Karpas-422 (cell line): ENCODE measurements at places on chromosomes 13 and 19.
A peak's percentile ranks its signal among the peaks of the same experiment; 100 is the strongest.

GRCh38 chr13:109436841-109437240 is 349.5 kb downstream of the IRS2 start:
- DNase-seq: no peak

- no peak for DNase-seq
These were observed 789.7 kb upstream of the GPC6 start for GRCh38 chr13:92436924-92437323.

DNA sequence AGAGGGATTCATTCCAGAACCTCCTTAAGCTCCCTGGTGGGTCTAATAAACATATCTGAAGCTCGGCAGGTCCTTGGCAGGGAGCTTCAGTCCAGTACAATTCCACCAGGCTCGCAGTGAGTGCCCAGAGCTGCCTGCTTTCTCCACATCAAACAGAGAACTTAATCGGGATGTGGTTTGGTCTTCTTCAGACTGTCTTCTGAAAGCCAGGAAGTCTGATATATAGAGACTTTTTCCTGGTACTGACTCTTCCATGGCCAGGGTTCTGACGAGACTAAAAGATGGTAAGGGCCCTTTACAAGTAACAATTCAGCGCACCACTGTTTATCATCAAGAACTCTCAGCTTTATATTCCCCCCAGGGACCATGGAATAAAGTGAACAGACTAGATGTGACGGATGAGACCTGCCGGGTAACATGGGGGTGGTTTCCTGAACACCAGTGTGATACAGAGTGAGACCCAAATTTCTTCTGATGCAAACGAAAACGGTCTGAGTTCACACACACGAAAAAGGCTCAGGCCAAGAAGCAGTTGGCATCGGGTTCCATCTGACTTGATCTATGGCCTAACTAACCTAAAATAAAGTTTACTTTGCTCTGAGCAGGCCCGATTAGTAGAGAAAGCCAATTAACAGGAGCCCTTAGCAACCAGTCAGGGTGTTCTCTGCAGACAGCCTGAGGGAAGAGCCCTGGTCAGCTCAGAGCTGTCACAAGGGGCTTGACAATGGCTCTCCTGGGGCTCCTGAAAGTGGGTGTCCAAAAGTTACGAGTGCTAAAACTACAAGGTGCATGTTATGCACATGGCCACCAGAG is 29.0 kb downstream of the RANBP3 start:
- DNase-seq: no peak

GRCh38 chr19:22286151-22286810 is at the start of gene ZNF729:
ZNF729 (plus strand) TSS chr19:22286441; CDS start chr19:22286526, 85 bp downstream.
- DNase-seq: no peak

DNA sequence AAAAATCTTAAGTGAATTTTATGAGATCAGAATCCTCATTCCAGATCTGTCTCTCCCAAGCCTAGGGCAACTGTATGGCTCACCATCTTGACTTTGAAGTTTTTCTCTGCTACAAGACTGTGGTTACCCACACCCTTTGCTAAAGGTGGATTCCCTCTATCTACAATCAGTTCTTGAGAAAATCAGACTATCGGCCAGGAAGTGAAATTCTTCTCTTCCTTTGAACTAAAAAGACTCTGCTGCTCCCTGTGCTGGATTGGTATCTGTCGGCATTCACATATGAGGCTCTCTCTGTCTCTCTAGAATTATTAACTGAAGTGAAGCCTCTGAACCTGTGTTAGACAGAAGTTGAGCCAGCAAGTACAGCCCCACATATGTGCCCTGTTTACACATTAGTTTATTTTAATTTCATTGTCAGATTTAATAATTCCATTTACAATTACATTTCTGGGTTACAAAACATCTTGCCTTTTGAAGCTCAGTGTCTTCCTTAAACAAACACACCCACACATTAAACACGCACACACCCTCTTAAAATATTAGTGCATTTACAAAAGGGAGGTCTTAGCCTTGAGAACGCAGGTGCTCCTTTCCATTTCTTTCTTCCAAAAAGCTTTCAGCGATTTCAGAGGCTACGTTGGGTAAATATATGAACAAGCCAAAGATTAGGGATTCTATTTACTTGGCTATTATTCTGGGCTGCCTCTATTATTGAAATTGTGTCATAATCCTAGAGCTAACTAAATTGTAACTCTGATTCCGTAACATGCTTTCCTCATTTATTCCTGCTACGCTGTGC is 145.7 kb downstream of the MIPEP start:
- DNase-seq: no peak

DNA sequence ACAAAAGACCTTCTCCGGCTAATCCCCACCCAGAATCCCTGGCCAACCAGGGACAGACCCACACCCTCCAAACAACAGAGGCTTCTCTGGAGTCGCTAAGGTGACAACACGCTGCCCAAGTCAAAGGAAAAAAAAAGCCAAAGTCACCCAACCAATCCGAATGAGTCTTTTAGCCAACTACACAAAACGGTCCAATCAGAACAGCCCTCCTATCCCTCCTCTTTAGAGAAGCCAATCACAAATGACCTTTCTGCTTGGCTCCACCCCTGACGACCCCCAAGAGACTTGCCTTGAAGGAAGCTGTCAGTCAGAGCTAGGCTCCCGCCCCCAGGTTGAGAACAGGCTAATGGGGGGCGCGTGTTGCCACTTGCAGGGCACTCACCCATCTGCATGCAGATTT is 6.6 kb upstream of the FBXW9 start:
- DNase-seq: peak; percentile 97

DNA sequence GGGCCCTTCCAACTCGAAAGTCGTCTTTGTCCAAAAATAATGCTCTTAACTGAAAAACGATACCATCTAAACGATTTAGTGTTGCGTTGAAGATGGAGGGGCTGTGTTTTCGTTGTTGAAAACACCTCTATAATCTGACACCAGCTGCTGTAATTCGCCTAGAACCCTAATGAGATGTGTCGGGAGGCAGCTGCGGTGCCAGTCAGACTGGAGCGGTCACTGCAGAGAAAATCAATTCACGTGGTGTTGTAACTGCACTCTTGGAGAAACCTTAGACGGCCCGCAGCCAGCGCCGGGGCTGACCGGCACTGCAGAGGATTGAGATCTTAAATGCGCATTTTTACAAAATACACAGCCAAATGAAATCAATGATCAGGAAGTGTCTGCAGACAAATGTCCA is 339.1 kb downstream of the ZNF536 start:
- DNase-seq: no peak

- DNase-seq: no peak
These were observed 48.1 kb downstream of the IRS2 start for GRCh38 chr13:109738298-109738746.

GRCh38 chr13:19519049-19519448 is 42.3 kb downstream of the TPTE2 start:
- DNase-seq: no peak

DNA sequence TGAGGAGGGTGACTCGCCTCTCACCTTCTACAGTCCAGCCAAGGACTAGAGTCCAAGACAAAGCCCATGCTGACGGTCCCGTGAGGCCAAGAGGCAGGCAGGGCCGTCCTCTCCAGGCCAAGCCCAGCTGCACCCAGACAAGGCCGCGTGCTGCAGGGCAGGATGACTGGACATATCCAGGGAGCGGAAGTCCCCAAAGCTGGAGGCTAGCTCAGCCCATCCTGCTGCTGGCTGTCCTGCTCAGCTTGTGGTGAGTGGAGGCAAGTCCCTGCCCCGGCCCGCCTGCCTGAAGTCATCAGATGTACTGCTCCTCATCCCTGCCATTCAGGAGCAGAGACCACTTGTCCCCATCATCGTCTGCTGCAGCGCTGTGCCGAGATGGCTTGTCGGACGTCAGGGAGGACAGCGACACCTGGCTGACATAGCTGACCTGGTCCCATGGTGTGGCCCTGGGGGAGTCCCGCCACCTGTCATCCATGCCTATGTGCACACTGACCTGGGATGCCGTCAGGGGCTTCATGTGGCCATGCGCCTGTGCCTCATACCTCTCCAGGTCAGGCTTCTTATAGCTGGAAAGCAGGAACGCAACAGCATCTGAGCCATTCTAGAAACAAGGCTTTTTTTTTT is 72.8 kb downstream of the CCDC70 start:
- no peak for DNase-seq

DNA sequence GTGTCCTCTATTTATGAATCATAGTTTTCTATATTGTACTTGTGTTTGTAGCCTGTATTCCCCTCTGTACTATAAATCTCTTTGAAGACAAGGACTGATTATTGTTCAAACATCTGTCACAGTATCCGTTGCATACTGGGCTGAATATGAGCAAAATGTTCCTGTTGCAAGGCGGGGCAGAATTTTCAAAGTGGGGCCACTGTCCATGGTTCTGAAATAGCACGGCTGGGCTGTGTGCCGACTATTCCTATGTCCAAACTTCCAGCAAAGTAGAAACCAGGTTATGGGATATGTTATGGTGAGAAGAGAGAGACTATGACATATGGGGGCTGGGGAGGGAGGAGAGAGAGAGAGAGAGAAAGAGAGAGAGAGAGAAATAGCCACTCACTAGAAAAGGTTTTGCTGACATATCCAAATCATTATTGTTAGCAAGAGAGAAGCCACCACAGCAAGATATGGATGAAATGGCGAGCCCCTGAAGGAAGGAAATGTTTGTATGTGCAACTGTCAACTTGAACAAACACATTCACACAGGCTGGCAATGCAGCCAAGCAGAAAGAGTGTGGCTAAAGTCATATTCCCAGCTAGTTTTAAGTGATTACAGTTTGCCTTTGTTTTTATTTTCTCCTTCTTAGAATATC is 107.0 kb upstream of the GPR12 start:
- peak; percentile 65 for DNase-seq

DNA sequence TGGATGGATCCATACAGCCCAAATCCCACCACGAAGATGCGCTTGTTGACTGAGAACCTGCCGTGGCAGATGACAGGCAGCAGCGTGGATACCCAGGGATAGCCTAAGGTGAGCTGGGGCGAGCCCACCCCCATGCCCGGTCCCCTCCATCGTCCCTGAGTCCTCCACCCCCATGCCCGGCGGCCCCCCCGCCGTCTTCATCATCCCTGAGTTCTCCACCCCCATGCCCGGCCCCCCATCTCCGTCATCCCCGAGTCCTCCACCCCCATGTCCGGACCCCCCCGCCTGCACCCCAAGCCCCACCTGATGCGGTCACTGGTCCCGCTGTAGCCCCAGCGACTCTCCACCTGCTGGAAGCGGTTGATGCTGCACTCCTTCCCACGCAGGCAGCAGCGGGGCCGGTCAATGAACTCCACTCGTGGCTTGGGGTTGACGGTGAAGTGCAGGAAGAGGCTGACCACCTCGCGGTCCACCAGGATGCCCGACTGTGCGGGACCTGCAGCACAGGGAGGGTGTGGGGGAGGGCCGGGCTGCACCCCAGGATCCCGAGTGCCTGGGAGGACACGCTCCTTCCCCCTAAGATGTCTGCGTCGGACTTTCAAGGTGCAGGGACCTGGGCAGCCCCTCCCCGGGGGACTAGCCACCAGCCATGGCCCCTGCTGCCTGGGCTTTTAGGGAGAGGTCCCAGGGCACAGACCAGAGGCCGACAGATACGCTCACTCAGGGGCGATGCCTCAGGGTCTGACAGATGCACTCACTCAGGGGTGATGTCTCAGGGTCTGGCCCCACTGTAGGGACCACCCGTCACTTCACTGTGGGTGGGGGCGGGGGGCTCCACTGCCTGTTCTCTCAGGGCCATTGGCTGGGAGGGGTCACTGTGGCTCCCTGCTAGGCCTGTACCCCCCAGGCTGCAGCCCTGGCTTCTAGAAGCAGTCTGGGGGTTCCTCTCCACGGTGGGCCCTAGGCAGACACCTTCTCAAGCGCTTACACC is 28.0 kb downstream of the BTBD2 start:
- DNase-seq: no peak

GRCh38 chr19:7739211-7739755 is 7.4 kb upstream of the CLEC4G start:
- DNase-seq: no peak

- no peak for DNase-seq
These were observed 11.1 kb downstream of the ATP4B start for GRCh38 chr13:113646921-113647340.

DNA sequence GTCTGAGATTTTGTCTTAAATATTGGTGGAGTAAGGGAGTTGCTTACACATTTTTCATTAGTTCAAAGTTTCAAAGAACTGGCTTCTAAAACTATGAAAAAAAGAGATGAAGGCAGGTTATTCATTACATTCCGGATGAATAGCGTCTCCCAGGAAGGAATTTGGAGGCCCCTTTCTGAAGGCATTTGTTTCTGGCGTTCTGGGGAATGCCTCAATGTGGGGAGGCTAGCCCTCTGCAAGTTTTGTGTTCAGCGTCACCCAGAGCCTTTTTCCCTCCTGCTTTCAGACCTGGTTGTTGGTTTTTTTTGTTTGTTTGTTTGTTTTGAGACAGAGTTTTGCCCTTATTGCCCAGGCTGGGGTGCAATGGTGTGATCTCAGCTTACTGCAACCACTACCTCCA is 21.0 kb downstream of the FAM124A start:
- DNase-seq: no peak

- DNase-seq: no peak
These were observed 33.5 kb upstream of the TMTC4 start for GRCh38 chr13:100707818-100708740.

- DNase-seq: no peak
These were observed 25.1 kb downstream of the SIPA1L3 start for GRCh38 chr19:37931881-37932655.

GRCh38 chr13:61722119-61722518 is 306.5 kb upstream of the PCDH20 start:
- no peak for DNase-seq

- no peak for DNase-seq
These were observed 3.3 kb upstream of the C3 start for GRCh38 chr19:6723738-6724137.

- peak; percentile 94 for DNase-seq
These were observed 31.6 kb downstream of the SYT3 start for GRCh38 chr19:50607874-50608785.

GRCh38 chr19:15358918-15359317 is 20.7 kb downstream of the AKAP8 start:
- DNase-seq: no peak

DNA sequence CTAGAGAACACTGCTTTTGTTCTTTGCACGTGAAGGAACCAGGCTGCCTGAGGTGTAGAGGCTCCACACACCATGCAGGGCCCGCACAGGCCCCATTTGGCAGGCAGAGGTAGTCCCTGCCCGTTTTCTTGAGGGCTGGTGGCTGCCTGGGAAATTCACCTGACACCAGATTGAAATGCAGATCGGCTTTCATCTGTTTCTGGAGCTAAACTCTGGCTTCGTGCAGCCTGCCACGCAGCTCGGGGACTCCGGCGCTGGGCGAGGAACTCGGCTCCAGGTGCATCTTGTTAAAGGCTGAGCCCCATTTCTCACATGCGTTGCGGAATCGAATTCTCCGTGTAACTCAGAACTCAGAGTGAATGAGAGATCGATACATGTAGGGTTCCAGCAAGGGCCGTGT is 37.7 kb downstream of the ATP11A start:
- DNase-seq: no peak

DNA sequence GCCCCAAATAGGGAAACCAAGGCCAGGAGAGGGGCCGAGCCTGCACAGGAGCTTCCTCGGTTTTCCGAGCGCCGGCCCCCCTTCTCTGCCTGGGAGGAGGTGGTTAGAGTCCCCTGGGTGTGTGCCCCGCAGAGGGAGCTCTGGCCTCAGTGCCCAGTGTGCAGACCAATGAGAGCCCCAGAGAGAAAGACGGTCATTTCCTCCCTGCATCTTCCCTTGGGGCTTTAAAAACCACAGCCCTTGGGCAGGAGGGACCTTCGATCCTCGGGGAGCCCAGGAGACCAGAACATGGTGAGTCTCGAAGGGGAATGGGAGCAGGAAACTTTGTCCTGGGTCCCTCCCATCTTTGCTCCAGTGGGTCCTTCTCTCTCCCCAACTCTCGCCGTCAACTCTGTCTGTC is at the start of gene C5AR1:
TSS of gene C5AR1 (plus strand) at position 254 of the 400 bp plus-strand sequence. CDS start at position 289, 35 bp downstream.
- DNase-seq: peak; percentile 56

- DNase-seq: no peak
These were observed 105.4 kb downstream of the URI1 start for GRCh38 chr19:30047432-30047831.

- DNase-seq: no peak
These were observed 7.0 kb downstream of the SBNO2 start for GRCh38 chr19:1166872-1167573.
